ENCODE measurements at places on chromosomes 5 and 9.
A peak's percentile ranks its signal among the peaks of the same experiment; 100 is the strongest.

DNA sequence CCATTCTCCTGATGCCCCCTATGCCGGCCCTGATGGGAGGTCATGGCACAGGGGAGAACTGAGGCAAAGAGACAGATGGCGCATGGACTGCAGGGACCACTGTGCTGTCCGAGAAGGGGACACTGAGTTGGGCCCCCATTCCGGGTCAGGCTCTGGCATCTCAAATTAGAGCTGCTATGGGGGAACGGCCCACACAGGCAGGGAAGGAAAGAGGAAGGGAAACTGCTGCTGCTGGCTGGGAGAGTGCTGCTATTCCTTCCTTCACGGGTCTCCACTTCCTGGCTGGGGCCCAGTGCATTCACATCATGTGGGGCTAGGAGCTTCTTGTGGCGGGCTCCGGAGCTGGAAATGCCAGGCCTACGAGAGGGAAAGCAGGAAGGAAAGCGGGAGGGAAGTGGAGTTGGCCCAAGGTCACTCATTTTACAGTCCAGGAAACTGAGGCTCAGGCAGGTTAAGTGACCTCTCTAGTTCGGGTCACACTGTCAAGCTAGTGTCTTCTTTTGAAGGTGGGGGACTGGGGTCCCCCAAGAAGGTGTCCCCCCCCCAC, 1.3 kb upstream of the CARD19 start:
- DNase-seq: peak; percentile 57

- no peak for DNase-seq
Observed at GRCh38 chr5:179276838-179277395, 68.3 kb downstream of the ADAMTS2 start.

GRCh38 chr9:133715295-133715865, 22.8 kb downstream of the SARDH start:
- no peak for DNase-seq

GRCh38 chr9:98974554-98974953, 30.8 kb downstream of the COL15A1 start:
- no peak for DNase-seq

GRCh38 chr9:82206490-82206889, 217.9 kb downstream of the SPATA31D1 start:
- DNase-seq: no peak

GRCh38 chr5:141528291-141528984, 39.6 kb downstream of the PCDHGC5 start:
- DNase-seq: peak; percentile 54

DNA sequence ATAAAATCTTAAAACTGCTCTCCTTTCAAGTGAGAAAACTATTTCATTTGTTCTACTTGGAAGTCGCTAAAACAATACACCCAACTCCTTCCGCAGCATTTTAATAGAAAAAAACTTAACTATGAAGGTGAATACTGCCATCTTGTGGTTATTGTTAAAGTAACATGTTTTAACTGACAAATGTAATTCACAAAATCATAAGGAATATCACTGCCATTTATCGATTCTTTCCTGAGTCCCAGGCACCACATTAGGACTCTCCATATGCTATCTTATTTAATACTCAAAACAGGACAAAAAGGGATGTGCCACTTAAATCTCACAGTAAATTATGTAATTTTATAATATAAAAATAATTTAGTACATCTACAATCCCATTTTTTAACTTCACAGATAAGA, 130.5 kb upstream of the ITGA1 start:
- peak; percentile 35 for DNase-seq

DNA sequence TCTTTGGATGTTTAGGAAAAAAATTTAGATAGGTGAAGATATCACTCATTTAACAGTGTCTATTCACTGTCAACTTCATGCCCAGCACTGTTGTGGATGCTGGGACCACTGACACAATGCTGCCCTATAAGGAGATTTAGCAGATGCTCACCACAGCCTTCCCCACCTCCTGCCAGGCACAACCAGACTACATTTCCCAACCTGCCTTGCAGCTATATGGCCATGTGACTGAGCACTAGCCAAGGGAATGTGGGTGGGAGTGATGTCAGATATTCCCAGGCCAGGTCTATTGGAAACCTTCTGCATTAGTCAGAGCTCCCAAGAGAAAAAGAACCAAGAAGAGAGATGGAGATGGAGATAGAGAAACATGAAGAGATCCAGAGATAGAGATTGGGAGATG, 302.6 kb upstream of the TAS2R1 start:
- DNase-seq: no peak

GRCh38 chr5:112878101-112878500, 17.0 kb downstream of the SRP19 start:
- DNase-seq: no peak

- DNase-seq: no peak
Observed at GRCh38 chr9:95021166-95021886, 294.8 kb downstream of the AOPEP start.

DNA sequence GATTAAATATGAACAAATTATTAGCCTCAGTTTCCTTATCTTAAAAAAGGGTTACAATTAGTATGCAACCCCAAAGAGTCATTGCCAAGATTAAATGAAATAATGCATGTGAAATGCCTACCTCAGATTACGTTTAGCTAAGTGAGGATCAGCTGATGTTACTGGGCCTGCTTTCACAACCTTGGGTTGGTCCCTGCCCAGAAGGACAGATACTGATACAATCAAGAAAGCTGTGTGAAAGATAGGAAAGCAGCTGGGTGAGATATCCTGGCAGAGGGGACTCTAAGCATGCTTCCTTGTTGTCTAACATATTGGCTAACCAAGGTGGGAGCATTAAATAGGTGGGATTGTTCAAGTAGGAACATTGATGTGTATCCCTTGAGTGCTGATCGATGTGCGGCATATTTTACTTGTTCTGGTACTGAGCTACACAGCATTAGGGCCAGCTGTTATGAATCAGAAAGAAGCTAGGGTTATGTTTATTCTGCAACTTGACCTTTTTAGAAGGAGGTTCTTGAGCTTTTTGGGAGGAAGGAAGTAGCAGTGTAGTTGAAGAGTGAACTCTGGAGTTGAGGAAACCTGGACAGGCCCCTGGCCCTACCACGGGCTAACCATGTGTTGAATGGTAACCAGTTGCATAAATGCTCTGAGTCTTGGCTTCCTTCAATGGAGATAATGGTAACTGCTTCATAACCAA, 28.9 kb downstream of the SNX24 start:
- no peak for DNase-seq

DNA sequence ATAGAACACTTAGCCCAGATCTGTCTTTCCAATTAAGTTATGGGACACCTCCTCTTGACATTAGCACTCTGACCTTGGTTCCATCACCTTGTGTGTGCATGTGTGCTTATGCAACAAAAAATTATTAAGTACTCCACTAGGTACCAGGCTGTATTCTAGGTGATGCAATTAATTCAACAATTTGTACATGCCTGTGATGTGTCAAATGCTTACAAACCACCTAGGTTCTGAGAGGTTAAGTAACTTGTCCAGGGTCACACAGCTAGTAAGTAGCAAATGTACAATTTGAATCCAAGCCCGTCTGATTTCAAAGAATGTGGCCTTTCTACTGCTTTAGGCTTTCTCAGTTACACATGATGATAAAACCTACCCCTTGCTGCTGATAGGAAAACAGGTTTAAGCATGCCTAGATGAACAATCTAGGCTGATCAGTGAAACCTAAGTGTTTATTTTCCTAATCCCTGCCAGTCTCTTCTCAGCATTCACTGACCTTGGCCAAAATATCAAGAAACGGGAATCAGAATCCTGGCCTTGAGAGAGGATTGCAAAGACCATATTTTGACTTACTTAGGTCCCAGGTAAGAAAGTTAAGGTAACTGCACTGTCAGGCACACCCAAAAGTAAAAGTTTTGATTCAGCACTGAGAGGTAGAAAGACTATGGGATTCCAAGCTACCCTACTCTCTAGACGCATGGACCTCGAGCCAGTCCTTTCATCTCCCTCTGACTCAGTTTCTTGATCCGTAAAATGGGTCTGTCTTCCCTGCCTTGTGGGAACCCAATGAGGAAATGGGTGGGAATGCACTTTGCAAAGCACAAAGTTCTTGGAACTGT, 1.0 kb downstream of the TBC1D2 start:
- DNase-seq: no peak

DNA sequence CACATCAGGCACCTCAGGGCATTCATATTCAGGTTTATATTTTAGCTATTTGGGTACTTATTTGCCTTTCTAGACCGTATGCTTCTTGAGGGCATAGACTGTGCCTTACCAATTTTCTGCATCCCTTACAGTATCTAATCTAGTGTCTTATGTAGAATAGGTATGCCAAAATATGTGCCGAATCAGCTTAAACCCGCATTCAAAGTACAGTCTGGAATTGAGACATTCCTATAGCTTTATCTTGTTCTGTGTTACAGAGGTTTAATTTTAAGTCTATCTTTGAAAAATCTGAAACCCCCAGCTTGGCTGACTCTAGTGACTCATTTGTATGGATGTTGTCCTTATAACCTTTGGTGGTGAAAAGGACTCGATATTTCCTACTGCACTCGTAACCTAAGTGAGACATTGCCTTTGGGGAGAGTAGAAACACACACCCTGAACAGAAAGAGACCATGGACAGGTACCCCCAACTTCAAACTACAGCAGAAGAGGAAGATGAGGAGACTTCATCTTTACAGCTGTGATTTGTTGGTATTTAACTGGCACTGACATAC, 27.0 kb upstream of the TMOD1 start:
- DNase-seq: no peak

DNA sequence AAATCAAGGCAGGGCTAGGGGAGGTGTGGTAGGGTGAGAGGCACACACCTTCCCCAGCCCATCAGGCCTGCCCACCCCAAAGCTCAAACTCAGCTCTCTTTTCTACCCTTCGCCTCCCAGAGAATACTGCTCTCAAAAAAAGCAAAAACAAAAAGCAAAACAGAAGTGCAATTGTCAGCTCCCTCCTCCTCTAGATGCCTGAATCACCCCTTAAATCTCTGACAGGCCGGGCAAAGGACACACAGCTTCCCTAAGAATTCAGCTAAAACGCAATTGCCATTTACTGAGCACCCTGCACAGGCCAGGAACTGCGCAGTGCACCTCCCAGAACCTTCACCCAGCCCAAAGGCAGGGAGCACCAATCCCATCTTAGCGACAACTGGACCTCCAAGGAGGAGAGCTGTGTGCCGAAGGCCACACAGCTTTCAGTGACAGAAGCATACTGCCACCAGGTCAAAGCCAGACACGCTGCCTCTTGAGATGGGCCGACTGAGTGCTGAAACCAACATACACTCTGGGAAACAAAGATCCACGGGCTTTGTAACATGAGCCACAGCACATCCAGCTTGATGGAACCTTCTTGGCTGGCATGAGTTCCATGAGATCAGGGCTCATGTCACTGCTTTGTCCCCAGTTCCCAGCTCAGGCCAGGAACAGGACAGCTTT, 53.4 kb upstream of the STXBP1 start:
- no peak for DNase-seq

GRCh38 chr5:8114597-8115266, 245.8 kb downstream of the MTRR start:
- no peak for DNase-seq

DNA sequence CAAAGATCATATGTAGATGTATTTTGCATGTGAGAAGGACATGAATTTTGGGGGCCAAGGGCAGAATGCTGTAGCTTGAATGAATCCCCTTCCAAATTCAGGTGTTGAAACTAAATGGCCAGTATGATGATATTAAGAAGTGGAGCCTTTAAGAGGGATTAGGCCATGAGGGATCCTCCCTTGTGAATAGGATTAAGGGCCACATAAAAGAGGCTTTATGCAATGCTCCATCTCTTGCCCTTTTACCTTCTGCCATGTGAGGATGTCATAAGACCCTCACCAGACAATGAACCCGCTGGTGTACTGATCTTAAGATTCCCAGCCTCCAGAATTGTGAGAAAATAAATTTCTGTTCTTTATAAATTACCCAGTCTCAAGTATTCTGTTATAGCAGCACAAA, 206.1 kb downstream of the YTHDC2 start:
- DNase-seq: no peak

DNA sequence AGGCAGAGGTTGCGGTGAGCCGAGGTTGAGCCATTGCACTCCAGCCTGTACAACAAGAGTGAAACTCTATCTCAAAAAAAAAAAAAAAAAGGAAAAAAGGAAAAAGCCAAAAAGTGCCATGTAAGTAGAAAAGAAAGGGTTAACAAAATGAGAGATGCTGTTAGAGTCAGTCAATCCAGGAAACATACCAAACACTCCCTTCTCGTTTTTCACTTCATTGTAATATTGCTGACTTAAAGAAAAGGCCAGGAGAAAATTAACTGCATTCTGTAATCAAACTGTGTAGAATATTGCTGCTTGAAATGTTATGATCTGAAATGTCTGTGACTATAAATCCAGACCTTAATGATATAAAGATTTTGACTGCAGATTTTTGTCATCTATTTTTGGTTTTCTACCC, 379.1 kb downstream of the ENC1 start:
- peak; percentile 54 for DNase-seq

DNA sequence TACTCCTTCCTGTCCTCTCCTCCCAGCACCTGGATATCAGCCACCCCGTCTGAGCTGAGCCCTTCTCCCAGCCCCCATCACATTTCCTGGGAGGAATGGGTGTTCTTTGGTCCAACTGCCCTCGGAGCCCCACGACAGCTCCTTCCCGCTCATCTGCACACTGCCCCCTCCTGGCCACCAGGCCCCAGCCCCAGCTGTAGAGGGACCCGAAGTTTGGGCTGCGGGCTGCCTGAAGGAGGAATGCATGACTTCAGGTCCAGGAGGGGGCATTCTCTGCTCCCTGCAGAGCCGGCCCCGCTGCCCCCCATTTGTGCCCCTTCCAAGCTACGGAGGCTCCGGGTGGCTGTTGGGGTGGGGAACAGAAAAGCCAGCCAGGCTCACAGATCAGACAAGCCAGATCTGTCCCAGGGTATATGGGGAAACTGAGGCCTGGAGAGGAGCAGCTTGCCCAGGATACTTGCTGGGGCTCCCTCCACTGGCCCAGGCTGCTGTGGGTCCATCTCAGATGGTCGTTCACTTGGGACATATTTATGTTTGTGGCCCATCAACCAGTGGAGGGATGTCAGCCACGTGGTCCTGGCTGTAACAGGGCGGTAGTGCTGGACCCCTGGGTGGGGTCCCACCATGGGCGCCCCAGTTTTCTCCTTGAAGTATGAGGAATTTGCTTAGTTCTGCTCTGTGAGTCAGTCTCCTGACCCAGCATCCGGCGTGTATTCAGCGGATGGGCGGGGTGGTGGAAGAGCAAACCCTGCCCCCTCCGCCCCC, 33.1 kb downstream of the DAB2IP start:
- DNase-seq: no peak

- no peak for DNase-seq
Observed at GRCh38 chr5:150289551-150290390, at the start of gene CAMK2A. Gene CAMK2A, minus strand, starts transcription at chr5:150289773. Its CDS starts 148 bp downstream, at chr5:150289625.

DNA sequence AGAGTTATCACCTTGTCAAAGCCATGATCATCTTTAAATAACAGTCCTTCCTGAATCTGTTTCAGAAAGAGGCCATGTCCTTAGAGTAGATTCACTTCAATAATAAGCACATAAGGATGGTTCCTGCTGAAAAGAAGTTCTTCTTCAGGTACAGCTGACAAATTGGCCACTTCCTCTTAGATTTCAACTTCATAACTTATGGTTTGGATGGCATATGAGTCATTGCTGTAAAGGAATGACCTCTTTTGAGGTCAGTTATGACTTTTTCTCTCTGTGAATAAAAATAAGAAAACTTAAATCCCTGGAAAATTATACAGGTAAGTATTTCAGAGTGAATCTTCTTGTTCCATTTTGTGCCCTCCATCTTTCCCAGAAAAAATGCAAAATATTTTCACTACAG, 555.3 kb upstream of the ZNF462 start:
- DNase-seq: no peak

- no peak for DNase-seq
Observed at GRCh38 chr9:102770704-102771103, 224.4 kb upstream of the CYLC2 start.
